ENCODE measurements at places on chromosomes 1 and 21. TPM values are rescaled to one million over a fixed set of nuclear protein-coding genes. Genes with fewer than 3 reads are reported as not detected.

- DNase-seq, result no peak
These were observed 96.2 kb upstream of the MARK1 start for GRCh38 chr1:220431554-220432239.

The NBPF14 gene
- total RNA-seq, result 23.8 TPM

The TNFRSF14 gene
- total RNA-seq, result 141 TPM

- no peak for DNase-seq
These were observed 65.6 kb downstream of the NCAM2 start for GRCh38 chr21:21063828-21064227.

The LCE1E gene
- not detected for total RNA-seq

DNA sequence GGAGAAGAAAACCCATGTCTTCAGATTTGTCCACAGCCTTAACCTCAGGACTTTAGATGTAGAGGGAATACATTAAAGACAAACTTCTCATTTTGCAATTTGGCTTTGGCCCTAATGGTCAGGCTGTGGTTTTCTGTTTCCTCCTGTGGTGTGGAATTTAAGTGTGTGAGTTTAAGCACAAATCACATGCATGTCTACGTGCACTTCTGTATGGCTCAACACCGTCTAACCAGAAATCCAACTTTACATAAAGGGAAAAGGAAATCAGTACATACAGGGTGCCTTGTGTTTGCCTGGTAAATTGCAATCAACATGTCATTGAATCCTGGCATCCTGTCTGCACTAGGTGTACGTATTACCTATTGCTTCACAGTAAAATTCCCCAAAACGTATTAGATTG is 1.2 kb upstream of the ZNF124 start:
- DNase-seq, result no peak

GRCh38 chr21:42469272-42469671 is 26.8 kb downstream of the RSPH1 start:
- no peak for DNase-seq

DNA sequence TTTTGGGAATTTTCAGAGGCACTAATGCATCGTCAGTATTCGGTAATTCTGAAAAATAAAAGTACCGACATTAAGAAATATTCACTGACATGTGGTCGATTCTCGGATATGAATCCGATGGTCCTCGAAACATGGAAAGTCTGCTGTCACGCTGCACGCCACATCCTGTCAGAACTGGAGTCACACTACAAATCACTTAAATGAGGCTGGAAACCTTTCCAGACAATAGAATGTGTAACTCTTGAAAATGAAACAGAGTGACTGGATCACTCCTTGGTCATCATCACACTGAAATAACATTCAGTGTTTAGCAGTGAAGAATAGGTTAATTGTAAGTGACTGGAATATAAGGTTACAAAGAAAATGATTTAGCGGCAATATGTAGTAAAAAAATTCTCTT is 620.1 kb upstream of the ADAMTS5 start:
- DNase-seq, result no peak

GRCh38 chr1:186813420-186813819 is 15.3 kb upstream of the PLA2G4A start:
- no peak for DNase-seq

GRCh38 chr21:43812139-43812821 is 22.9 kb downstream of the RRP1 start:
- no peak for DNase-seq

GRCh38 chr1:87129038-87129437 is 199.6 kb upstream of the LMO4 start:
- DNase-seq, result no peak

- no peak for DNase-seq
These were observed 49.2 kb downstream of the ALG14 start for GRCh38 chr1:95023399-95024043.

The RPS8 gene
- total RNA-seq, result 1,693 TPM

GRCh38 chr1:59298710-59299346 is 1.9 kb downstream of the FGGY start:
- no peak for DNase-seq

The RPS6KC1 gene
- 21.0 TPM for total RNA-seq

The KRTAP6-2 gene
- total RNA-seq, result not detected

- no peak for DNase-seq
These were observed 64.3 kb upstream of the ZNF326 start for GRCh38 chr1:89930579-89930978.

The RHEX gene
- 0.53 TPM for total RNA-seq

The TIAM1 gene
- 2.7 TPM for total RNA-seq

The CLCA1 gene
- not detected for total RNA-seq

DNA sequence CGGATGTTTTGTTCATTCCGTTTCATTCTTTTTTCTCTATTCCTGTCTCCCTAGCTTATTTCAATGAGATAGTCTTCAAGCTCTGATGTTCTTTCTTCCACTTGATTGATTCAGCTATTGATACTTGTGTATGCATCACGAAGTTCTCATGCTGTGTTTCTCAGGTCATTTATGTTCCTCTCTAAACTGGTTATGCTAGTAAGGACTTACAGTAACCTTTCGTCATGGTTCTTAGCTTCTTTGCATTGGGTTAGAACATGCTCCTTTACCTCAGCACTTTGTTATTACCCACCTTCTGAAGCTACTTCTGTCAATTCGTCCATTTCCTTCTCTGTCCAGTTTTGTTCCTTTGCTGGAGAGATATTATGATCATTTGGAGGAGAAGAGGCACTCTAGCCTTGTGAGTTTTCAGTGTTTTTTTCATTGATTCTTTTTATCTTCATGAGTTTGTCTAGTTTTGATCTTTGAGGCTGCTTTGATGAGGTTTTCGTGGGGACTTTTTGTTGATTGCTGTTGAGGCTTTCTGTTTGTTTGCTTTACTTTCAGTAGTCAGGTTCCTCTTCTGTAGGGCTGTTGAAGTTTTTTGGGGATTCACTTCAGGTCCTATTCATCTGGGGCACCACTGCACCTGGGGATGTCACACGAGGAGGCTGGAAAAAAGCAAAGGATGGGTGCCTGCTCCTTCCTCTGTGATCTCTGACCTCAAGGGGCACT is 496.9 kb upstream of the LRRC7 start:
- DNase-seq, result no peak

DNA sequence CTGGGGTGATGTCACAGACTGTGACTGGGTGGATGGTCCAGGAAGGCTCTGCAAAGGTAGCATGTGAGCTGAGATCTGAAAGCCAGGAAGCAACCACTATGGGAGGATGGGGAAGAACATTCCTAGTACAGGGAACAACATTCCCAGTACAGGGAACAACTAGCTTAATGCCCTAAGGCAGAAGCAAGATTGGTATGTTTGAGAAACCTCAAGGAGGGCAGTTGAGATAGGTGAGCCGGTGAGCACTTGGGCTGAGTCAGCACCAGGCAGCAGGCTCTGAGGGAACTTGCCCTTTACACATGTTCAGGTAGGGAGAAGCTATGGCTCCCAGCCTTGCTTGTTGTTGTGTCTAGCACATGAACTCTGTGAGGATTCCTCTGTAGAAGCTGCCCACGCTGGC is 24.2 kb upstream of the CACNA1E start:
- no peak for DNase-seq

The AIRE gene
- 0.75 TPM for total RNA-seq

- no peak for DNase-seq
These were observed 229.8 kb downstream of the DISC1 start for GRCh38 chr1:231856426-231856825.

DNA sequence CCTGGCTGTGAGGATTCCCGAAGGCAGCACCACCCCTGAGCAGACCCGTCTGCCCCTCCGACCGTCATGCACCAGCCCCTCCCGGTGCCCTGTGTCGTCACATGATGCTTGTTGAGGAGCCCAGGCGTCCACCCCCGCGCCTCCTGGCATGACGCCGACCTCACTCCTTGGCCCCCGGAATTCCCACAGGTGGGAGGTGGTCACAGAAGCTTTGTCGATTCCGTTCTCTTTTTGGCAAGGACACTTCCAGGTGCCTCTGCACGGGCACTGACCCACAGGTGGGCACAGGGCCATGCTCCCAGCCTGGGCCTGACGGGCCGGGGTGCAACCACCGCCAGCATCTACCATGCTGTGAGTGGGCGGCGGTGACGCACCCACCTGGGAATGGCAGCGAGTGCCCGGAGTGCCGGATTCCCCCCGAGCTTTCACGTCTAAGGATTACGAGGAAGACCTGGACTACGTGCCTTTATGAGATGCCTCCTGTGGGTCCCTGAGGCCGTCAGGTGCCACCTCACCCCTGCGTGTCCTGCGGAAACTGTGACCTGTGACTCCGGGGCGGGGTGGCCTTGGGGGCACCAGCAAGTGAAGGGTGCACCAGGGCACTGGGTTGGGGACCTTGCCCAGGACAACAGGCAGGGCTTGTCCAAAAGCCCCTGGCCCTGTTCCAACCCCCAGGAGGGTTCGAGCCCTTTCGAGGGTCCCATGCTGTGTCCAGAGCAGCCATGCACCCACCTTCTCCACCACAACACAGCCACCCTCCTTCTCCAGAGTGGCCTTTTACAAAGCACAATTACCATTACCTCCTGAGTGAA is 31.4 kb upstream of the COL6A1 start:
- DNase-seq, result no peak

The LIN9 gene
- total RNA-seq, result 0.43 TPM

The SPRR2F gene
- not detected for total RNA-seq

DNA sequence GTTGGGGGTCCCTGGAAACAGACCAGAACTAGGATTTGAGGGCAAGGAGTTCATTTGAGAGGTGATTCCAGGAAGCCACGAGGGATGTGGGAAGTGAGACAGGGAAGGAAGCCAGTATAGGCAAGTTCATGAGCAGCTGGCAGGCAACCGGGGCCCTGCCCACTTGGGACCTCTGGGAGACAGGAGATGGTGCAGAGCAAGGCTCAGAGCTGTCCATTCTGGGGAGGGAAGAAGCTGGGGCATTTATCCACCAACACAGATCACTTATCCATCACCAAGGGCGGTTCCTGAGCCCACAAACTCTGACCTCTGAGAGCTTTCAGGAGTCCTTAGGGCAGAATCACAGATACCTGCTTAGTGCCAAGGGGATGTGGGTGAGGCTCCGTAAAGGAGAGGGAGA is 16.8 kb downstream of the EDN2 start:
- DNase-seq, result no peak

DNA sequence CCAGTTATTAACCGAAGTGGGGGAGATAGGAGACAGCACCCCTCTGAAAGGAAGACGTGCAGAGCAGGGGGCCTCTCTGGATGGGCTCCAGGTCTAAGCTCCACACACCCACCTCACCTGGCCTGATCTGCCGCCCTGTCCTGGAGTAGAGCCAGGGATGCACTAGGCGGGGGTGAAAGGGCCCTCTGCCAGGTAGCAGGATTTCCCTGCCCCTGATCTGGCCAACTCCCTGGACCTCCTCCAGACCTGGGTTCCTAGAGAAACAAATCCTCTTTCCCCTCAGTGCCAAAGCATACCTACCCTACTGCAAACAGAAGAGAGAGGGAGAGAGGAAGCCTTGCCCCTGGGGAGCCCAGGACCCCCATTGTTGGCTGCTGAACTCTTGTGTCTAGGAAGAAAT is 2.0 kb downstream of the CRABP2 start:
- DNase-seq, result no peak

DNA sequence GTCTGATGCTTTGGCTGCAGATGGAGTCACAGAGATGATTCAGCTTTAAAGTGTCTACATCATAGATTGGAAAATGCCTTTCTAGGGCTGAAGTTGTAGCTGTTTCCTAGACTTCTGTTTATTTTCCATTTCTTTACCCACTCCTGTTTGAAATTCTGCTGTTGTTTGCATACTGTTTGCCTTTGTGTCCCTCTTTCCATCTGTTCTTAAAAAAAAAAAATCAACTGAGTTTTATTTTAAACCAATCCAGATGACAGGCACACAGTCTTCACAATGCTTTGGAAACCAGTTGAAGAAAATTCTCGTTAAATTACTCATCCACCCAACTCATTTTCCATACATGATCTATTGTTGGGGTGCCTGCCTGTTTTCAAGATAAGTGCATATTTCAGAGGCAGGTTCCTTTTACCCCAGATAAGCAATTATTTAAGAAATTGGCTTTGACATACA is 245.9 kb downstream of the DISC1 start:
- no peak for DNase-seq

DNA sequence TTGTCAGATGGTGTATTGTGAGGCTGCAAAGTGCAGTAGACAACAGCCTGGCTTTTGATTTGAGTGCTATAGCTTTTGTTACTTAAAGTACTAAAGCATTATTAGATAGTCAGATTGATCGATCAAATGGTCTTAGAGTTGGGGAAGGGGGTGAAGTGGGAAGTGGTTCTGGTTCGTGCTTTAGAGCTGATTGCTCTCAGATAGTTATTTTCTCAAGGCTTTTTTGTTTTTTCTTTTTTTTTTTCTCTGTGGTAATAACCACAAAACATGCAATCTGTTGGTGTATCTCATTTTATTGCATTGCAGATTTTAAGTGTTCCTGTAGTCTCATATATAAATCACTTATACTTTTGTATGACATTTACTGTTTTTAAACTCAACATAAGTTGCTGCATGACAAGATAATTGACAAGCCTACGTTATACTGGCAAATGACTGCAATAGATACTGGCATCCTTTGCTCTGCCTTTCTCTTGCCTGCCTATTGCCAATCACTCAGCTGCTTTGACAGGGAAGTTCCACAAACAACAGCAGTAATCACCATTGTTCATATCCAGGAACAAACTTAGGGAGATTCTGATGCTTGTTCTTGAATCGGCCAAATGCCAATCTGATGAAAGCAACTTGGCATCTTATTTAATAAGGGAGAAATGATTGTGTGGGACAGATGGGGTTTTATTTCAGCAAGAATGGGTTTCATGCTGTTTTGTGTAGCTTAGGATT is 125.0 kb upstream of the B3GALT2 start:
- no peak for DNase-seq
